ENCODE measurements at places on chromosomes 2 and 18.

DNA sequence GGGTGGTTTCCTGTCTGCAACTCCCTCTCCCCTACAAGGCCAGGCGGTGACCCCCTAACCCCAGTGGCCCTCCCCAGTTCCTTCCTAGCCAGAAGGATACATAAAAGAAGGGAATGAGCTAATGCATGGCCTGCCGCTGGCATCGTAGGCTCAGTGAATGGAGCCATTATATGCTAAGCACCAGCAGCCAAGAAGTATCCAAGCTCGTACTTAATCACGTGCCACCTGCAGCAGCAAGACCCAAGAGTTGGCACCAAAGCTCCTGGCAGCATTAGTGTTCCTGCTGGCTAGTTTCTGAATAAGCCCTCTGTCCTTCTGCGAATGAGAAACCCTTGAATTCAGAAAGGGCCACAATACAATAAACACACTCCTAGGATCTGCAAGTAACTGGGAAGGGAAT is 4.3 kb downstream of the DBI start:
- no peak for DNase-seq

DNA sequence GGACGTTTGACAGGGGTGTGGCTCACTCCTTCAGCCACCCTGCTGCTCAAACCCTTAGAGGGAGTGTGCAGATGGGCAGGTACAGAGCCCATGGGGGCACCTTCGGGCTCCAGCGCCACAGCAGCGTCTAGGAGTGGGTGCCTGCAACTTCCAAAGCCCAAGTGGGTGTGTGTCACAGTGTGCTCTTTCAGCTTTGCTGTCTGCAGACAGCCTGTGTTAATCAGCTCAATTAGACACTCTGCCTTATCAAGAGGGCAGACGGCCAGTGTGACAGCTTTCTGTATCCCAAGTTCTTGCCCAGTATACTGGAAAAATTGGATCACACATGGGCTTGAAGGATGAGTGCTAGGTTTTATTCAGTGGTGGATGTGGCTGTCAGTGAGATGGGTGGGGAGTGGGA is 96.7 kb downstream of the AP1S3 start:
- no peak for DNase-seq

DNA sequence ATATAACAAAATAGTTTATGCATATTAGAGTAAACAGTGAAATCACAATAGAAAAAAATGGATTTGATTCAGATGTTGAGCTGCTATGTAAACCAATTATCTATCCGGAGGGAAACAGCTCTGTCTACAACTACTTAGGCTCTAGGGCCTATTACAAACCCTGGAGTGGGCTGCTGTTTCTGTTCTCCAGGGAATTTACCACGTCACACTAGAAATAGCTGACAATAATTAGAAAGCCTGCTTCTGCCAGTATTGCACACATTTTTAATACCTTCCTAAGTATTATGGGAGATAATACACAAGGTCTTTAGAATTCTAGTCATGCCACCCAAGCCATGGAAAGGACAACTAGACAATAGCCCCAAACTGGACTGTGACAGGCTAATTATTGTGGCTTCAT is 411.1 kb downstream of the FIGN start:
- no peak for DNase-seq

GRCh38 chr2:196544906-196545433 is 94.5 kb upstream of the CCDC150 start:
- DNase-seq, result no peak

DNA sequence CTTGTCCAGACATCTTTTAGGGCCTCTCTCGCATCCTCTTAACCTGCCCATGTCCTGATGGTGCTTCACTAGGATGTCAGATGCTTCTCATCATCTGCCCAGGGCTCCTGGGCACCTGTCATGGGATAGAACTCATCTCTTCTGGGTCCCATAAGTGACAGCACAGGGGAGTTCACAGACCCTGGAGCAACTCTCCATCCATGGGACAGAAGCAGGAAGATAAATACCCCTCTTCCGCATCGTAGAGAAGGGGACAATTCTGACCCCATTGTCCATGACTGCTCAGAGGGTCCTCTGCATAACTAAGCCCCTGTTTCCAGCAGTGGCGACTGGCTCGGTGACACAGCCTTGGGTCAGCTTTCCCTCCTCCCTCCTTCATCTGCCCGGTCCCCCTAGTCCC is 82.3 kb downstream of the TWIST2 start:
- DNase-seq, result no peak

GRCh38 chr2:157470321-157470720 is 26.4 kb upstream of the CYTIP start:
- no peak for DNase-seq

GRCh38 chr2:38146275-38146906 is 70.4 kb upstream of the CYP1B1 start:
- DNase-seq, result no peak

GRCh38 chr2:232502911-232503808 is 15.5 kb upstream of the ECEL1 start:
- DNase-seq, result peak; percentile 12

DNA sequence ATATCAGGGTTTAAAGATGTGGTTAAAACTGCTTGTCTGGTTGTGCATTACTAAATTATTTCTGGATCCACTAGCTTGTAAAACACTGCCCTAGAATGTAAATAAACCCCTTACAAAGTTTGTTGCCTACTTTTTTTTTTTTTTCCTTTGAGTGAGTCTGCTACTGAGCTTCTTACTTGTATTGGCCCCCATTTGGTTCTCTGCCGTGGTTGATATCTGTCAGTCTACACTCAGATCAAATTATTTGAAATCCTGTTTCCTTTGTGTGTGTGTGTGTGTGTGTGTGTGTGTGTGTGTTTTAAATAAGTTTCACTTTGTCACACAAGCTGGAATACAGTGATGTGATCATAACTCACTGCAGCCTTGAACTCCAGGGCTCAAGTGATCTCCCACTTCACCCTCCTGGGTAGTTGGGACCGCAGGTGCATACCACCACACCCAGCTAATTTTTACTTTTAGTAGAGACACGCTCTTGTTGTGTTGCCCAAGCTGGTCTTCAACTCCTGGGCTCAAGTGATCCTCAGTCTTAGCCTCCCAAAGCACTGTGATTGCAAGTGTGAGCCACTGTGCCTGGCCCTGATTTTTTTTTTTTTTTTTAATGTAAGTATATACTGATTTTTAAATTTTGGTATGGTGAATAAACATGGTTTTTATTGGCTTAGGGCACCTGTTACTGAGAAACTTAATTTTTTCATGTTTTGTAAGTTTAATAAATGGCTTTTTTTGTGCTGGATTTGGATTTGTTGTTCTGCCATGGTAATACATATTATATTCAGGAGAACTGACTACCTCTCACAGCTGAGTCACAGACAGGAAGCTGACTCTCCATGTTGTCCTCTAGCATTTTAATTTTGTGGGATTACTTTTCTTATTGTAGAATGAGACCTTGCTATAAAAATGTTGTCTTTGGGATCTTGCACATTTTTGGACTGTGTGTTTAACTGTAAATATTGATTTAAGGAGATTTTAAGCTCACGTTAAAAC is 48.5 kb downstream of the MAP4K4 start:
- no peak for DNase-seq

- no peak for DNase-seq
These were observed 95.9 kb upstream of the SPTBN1 start for GRCh38 chr2:54360055-54360792.

- DNase-seq, result no peak
These were observed 34.9 kb downstream of the EMX1 start for GRCh38 chr2:72952110-72952823.

- DNase-seq, result no peak
These were observed 222.8 kb upstream of the CDH7 start for GRCh38 chr18:65527879-65528633.

DNA sequence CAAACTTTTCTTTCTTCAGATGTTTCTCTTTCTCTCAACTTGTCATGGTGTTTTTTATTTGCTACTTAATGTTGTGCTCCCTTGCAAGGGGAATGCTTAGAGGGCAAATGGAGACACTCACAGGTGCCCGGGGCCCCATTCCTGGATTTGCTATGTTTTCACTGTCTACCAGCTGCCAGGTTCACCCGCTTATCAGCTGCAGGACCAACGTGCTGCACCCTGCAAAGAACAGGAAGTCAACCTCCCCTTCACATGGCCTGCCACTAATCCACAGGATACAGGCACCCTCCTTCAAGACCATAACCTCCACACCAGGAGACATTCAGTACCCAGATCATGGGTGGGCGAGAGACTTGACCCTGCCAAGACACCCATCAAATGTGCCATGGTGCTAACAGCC is 237.6 kb upstream of the STON1 start:
- no peak for DNase-seq

DNA sequence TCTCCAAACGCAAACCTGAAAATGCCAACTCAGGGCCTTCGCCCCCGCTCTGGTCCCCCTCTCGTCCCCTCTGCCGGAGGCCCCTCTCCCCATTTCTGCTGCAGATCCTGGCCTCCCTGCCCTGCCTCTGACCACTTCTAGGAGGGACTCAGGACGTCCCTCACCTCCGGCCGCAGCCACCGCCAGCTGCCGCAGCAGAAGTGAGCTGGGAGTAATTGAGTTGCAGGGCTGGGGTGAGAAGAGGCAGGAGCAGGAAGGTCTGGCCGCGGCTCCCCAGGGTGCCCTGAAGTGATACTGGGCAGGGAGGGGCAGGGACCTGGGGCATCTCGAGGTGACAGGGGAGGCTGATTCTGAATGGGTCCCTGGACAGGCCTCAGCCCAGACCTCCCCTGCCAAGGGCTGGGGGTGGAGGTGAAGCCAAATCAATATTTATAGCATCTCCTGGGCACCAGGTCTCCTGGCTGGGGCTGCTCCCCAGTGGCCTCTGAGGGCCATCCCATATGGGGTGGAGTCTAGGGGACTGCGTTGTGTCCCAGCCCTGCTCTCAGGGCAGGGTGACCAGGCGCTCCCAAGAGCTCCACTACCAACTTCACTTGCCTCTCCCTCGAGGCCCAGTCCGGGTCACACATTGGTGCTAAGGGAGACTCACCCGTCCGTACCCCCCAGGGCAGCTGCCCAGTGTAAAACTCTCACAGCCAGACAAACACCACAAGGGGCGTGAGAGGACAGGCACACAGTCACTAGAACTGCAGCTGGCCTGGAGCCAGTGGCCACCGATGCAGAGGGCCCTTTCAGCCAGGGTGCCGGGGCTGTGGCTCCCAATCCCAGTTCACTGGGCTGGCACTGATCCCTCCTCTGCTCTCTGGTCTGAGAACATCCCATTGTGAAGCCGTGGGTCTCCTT is 33.0 kb downstream of the KCNIP3 start:
- DNase-seq, result no peak

DNA sequence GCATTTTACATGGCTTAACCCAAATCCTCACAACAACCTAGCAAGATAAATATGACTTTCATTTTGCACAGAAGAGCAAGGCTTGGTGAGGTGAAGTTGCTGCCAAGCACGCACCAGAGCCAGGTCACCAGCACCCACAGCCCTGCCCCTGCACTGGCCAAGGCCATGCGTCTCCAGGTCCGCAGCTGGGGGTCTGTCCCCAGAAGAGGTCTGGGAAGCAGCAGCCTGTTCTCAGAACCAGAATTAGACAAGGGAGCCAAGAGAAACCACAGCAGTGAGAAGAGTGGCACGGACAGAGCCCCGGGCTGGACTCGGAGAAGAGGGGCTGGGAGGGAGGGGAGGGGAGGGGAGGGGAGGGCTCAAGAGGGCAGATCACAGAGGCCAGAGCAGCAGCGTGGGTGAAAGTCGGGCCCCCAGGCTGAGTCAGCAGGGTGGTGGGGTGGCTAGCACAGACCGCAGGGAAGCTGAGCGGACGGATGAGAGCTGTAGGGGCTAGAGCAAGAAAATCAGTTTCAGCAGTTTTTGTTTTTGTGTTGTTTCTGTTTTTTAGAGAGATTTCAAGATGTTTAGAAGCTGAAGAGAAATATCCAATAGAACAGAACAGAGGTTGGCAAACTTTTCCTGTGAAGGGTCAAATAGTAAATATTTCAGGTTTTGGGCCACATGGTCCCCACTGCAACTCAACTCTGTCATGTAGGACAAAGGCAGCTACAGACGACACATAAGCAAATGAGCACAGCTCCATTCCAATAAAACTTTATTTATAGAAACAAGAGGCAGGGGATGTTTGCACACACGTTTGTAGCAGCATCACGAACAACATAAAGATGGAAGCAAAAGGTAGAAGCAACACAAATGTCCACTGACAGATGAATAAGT is 7.4 kb upstream of the MTERF4 start:
- peak; percentile 61 for DNase-seq

GRCh38 chr2:98378196-98378595 is 31.9 kb downstream of the CNGA3 start:
- no peak for DNase-seq

DNA sequence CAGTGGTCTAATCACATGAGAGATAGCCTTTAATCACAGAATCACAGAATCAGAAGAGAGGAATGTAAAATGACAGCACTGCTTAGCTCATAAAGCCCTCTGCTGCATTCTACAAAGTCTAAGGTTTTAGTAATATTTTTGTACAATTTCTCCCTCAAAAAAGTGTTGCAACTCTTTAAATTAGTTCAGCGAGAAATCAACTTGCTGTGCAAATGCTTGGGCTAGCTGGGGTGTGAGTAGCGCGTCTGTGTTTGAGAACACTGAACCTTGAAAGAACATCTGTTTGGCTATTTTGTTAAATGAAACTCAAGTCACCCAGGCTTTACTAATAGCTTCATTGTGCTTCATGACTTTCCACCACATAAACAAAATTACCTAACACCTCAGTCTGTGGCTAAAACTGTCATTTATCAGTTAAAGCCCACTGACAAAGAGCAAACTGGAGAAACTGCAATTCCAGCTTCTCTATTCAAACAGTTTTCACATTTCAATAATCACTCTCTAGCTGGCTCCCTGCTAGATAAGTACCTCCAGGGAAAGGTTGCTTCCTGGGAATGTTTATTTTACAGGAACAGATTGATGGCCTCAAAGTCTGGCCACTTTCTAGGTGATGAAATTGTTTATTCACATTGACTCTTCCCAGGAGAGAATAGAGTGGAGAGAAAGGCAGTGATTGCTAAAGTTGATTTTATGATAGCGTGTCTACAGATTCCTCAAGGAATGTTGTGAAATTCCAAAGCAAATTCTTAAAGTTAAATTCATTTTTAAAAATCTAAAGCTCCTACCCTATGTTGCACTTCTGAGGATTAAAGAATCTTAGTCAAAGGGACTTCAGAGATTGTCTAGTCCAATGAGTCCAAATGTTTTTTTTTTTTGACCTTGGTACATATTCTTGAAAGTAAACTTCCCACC is 36.0 kb upstream of the STAT1 start:
- no peak for DNase-seq

- no peak for DNase-seq
These were observed 628.6 kb upstream of the CDH2 start for GRCh38 chr18:28805491-28805890.

DNA sequence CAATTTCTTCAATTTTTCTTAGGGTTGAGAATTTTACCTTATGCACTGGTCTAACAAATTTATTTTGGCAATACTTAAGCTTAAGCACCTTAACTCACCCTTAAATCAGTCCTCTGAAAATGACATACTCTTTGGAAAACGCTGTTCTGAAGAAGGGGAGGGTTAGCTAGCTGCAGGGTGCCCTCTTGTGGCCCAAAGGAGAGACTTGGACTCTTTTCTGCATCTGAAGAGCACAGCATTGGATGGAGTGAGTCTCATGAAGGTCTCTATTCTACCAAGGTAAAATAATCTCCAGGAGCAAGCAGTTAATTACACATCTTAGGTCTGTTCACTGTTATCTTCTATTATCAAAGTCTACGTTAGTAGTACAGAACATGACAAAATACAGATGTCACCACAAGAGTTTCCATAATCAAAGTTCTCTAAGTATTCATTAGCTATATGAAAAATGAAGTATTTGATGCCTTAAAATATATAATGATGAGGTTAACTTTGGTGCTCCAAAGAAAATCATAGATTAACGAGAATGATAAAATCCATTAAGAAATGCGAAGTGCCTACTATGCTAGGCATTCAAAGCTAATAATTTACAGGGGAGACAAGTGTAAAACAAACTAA is 24.4 kb downstream of the PUM2 start:
- DNase-seq, result peak; percentile 60

GRCh38 chr2:58304843-58305242 is 63.7 kb upstream of the FANCL start:
- DNase-seq, result no peak

Measured in CD4-positive, alpha-beta T cell treated with Interleukin-6 for 4 hours (primary cell).